Stimulated activated CD4-positive, alpha-beta T cell treated with anti-CD3 and anti-CD28 coated beads, Interleukin-15, amount 100 ng/mL, for 1 hour (primary cell): ENCODE measurements at places on chromosomes 1 and 21.

GRCh38 chr1:197485790-197486189 lies 217.7 kb downstream of the CRB1 start:
- no peak for DNase-seq

DNA sequence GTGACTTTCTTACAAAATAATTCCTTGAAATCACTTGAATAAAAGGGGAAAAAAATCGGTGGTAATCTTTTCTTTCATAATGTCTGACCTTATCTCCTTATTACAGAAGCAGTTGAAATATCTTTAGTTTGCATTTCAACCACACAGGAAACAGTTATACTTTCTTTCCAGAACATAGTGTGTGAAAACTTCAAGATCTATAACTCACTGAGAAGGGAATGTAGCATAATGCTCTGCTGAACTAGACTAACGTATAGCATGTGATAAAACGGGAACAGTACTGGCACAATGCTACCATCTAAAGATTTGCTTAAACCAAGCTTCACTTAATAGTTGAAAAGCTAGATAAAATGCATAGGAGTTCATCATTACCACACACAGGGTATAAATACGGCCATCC lies 45.0 kb downstream of the VAV3 start:
- no peak for DNase-seq

- DNase-seq = no peak
Measured at GRCh38 chr21:44654576-44655175, at the start of gene KRTAP12-4. TSS of gene KRTAP12-4 (minus strand) at chr21:44654659. CDS start at chr21:44654614, 45 bp downstream.

GRCh38 chr1:115829023-115829674 lies 11.8 kb downstream of the NHLH2 start:
- DNase-seq = no peak

GRCh38 chr21:35059742-35060141 lies 10.6 kb upstream of the RUNX1 start:
- no peak for DNase-seq

DNA sequence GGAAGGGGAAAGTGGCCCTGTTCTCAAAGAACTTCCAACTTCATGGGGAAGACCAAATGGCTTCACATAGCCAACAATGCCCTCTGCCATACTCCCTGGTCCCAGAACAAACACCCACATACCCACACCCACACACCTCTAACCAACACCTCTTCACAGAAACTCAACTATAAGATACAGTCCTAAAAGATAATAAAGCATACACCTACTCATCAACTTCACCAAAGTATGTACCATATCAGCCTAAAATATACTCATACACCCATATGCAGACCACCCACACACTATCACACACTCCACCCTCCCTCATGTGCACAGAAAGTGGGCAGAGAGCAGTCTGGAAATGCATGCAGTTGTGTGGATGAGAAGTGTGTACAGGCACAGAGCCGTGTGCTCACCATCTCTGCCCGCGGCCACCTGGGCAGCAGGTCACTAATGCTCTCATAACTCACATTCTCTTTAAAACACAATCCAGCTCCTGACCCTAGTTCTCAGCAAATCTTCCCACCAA lies 27.7 kb downstream of the IQGAP3 start:
- no peak for DNase-seq

DNA sequence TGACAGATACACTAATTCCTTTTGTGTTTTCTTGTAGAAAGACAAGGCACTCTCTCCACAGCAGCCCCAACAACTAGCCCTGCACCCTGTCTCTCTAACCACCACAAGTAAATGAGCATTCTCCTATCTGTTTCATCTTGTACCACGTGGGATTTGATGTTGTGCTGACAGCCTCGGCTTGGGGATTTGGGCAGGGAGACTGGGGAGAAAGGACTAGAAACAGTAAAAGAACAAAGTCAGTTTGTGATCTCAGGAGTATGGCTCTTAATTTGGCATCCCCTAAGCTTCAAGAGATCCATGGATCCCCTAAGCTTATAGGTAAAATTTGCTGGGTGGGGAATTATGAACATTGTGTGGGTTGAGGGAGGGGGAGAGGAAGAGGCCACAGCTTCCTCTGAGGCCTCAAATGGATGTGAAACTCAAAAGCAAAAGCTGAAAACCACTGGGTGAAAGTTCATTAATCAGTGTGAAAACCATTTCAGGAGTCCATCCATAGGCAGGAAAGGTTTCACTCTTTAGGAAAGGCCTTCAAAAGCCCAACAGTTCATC lies 3.1 kb downstream of the C1orf162 start:
- no peak for DNase-seq

- no peak for DNase-seq
Measured at GRCh38 chr1:214707306-214708087, 104.5 kb downstream of the CENPF start.

- no peak for DNase-seq
Measured at GRCh38 chr1:15368888-15369287, 40.8 kb upstream of the EFHD2 start.

- DNase-seq = no peak
Measured at GRCh38 chr1:192011525-192011924, 146.7 kb upstream of the RGS18 start.

GRCh38 chr21:25107708-25108107 lies 499.6 kb downstream of the MRPL39 start:
- DNase-seq = no peak

- DNase-seq = peak; percentile 13
Measured at GRCh38 chr1:2091611-2092604, 41.7 kb downstream of the PRKCZ start.

DNA sequence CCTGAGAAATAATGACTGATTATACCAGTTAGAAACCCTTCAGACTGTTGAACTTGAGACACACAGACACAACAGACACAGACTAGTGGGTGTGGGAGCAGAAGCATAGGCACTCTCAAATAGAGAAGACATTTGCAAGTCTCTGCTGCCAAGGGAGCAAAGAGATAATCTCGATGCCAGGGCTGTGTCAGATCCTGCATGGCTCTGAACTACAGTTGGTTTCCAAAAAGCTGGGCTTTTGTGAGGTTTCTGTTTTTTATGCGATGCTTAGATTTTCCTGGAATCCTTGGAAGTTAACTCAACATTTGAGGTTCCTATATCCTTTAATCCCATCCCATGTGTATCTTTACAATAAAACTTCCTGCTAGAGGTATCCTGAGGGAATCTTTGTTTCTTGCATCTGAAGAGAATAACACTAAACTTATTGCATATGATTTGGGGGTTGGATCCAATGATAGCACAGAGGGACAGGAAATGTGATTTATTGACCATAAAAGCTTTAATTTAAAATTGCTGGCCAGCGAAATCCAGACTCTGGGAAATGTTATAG lies 236.4 kb downstream of the SPATA17 start:
- no peak for DNase-seq

GRCh38 chr1:155077758-155078445 lies 735 bp upstream of the EFNA3 start:
- DNase-seq = no peak

GRCh38 chr1:197902131-197902453 lies 338 bp upstream of the C1orf53 start:
- DNase-seq = no peak

DNA sequence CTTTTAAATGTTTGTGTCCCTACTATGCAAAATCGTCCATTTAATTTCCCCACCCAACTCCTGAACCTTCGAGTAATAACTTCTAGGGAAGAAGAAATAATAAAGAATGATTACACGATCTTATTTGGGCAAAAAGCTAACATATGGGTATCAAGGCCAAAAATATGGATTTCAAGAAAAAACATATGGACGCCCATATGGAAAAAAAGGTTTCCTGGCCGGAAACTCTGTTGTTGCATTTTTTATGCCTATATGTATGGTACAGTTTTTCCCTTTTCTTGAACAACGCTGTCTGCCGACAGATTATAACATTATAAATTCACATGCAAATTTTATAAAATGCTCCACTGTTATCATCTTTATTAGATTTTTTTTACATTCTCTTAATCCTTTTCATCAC lies 167.6 kb upstream of the ESRRG start:
- DNase-seq = no peak

DNA sequence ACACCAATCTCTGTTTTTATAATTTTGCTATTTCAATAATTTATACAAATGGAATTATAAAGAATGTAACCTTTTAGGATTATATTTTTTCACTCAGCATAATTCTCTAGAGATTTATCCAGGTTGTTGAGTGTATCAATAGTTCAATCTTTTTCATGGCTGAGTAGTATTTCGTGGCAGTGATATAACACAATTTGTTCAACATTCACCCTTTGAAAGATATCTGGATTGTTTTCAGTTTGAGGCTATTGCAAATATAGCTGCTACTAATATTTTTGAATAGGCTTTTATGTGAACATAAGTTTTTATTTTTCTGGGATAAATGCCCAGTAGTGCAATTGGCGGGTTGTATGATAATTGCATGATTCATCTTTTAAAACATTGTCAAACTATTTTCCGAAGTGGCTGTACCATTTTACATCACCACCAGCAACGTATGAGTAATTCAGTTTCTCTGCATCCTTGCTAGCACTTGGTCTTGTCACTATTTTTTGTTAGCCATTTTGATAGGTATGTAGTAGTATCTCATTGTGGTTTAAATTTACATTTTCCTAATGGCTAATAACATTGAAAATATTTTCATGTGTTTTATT lies 55.6 kb upstream of the ABCD3 start:
- DNase-seq = no peak

GRCh38 chr21:41832596-41833496 lies 46.3 kb downstream of the PRDM15 start:
- DNase-seq = no peak

GRCh38 chr1:17697458-17697857 lies 57.7 kb upstream of the ACTL8 start:
- DNase-seq = no peak

- no peak for DNase-seq
Measured at GRCh38 chr1:211194826-211195225, 60.9 kb upstream of the KCNH1 start.

GRCh38 chr1:97942161-97943123 lies 21.6 kb upstream of the DPYD start:
- no peak for DNase-seq

DNA sequence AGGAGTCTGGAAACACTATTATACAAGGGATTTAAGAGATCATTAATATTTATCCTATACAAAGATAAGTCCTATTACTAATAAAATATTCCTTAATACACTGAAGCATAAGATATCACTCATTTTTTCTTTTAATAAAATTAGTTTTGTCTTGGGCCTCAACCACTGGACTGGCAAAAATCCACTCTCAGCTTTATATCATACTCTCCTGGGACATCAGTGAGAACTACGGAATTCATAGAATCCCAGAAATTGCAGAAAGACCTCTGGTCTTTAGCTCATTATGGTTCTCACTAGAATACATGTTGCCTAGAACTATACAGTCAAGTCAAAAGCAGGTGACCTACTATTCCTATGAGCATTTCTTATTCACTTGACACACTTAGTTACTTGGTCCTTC lies 285.0 kb downstream of the LRRC40 start:
- no peak for DNase-seq

DNA sequence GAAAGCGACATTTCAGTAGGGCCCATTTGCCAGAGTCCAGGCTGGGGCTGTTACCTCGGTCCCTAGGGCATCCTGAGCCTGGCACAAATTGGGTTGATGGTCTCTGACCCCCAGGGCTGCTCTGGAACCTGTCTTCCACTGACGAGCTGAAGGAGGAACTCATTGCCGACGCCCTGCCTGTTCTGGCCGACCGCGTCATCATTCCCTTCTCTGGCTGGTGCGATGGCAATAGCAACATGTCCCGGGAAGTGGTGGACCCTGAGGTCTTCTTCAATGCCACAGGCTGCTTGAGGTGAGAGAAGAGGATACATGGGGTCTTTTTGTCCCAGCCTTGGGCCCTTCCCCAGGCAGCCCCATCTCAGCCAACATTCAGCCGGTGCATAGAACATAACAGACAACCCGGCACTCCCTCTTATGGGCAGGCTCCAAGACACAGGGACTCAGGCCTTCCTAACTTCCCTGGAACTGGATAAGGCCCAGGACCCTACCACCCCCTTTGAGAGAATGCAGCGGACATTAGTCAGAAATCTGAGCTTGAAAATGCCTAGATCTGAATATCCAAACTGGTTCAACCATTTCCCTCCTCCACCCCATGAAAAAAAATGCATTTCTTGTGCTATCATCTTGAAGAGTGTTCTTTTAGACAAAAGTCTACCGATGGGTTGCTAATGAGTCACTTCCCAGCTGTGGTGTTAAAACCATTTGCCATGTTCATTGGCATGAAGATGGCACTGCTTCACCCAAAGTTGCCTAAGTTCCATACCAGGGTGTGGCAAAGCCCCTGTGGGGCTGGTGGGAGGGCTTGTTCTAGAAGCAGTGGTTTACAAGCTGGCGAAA lies 35.4 kb downstream of the PKP1 start:
- DNase-seq = no peak

- no peak for DNase-seq
Measured at GRCh38 chr21:32653326-32653901, 41.2 kb upstream of the CFAP298 start.

DNA sequence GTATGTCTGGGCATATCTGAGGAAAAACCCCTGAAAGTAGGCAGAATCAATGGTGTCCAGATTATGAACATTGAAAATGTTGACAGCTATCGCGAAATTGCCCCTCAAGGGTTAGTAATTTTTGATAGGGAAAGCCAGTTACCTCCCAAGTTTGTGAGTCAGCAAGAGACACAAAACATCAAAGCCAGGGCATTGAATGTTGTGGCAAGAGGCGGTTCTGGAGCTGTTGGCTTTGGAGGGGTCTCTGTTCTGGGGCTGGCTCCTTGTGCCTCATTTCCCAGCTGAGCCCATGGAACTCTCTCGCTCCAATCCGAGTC lies 10.6 kb upstream of the S100A11 start:
- DNase-seq = no peak

DNA sequence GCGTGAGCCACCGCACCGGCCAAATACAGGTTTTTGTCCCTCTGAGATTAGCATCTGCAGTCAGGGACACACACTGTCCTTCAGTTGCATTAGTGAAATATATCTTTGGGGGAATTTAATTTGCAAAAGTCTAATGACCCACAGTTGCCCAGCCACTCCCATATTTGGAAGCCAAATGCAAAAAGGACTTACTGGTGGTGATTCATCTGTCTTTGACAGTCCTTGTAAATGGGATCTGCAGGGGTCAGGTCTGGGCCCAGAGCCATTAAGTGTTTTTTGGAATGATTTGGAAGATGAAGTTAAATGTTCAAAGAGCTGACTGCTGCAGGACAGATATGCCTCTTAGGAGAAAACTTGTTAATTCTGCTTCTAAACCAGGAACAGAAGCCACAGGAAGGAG lies 44.6 kb upstream of the DNASE2B start:
- DNase-seq = no peak

GRCh38 chr1:52558941-52559340 lies 6.0 kb upstream of the TUT4 start:
- DNase-seq = no peak

DNA sequence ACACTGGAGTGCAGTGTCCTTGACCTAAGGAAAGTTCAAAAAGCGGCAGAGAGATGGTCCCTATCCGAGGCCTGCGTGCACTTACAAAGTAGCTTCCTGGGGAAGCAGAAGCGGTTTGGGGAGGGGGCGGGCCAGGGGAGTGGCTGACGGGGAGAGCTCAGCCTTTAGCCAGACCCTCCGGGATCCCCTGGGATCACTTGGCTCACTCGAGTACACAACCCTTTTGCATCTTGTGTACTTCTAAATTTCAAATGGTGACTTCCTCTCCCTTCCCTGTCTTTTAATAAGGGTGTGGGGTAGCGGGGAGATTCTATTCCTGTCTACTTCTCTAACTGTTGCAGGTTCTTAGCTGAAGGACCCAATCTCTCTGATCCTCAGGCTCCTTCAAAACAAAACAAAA lies 18.1 kb upstream of the SNX27 start:
- DNase-seq = no peak
